ENCODE measurements at places on chromosomes 6 and 20.

DNA sequence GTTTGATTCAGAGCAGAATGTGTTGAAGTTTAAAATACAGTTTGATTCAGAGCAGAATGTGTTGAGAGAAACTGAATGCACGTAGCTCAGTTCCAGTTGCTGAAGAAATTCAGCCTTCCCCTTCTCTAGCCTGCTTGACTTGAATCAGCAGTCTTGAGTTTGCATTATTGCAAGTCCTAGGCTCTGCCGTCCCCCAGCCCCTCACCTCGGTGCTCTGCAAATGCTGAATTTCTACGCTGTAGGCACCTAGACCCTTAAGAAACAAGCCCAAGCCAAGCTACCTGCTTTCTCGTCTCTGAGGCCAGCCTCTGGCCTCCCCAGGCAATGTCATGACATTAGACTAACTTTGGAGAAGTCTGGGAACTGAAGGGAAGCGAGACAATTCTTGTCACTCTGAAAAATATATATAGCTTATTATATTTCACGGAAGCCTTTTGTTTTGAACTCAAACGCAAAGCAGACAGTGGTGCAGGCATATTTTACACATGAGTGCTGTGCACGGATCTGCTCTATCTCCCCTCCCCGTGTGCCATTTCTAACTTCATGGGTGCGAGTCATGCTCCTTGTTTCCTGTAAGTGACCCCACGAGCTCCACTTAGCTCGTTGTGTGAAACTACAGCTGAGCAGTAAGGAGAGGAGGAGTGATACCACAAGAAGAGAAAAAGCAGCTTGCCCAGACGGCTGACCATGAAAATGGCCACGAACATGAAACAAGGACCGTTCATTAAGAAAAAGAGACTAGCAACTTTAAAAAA, 71.4 kb upstream of the DUSP22 start:
- peaks cover 75% of the 10 kb centered on the region for H3K4me1 ChIP-seq
- DNase-seq = no peak
- no peak overlapping the region for H3K4me3 ChIP-seq
- H3K27ac ChIP-seq = peak overlapping the region; percentile 83
- peaks cover 3% of the 10 kb centered on the region for H3K36me3 ChIP-seq
- H3K27me3 ChIP-seq = peaks cover 6% of the 10 kb centered on the region

GRCh38 chr6:109050447-109051102, 44.1 kb downstream of the SESN1 start:
- no peaks in the 10 kb centered on the region for H3K27me3 ChIP-seq
- no peak for DNase-seq
- H3K36me3 ChIP-seq = no peaks in the 10 kb centered on the region
- no peak overlapping the region for H3K27ac ChIP-seq

DNA sequence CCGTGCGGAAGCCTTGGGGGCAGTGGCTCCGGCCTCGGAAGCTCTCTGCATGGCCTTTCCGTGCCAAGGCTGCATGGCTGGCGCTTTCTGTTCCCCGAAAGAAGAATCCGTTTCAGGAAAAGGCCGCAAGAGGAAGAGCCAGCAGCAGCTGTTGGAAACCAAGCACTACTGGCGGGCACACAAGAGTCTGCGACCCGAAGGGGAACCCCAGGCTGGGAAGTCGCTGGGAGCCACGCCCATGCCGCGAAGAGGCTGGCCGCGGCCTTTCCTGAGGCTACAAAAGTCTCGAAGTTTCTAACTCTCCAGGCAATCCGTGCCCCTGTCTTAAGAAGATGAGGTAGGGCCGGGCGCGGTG, at the start of gene CGAS:
Gene CGAS (minus strand): TSS at position 191 of the 355 bp plus-strand sequence. CDS start 116 bp downstream, at position 75.
- H3K4me1 ChIP-seq = peaks cover 62% of the 10 kb centered on the region
- H3K36me3 ChIP-seq = peaks cover 27% of the 10 kb centered on the region
- peak within 1 kb of the TSS; percentile 88 for H3K27ac ChIP-seq
- H3K27me3 ChIP-seq = no peaks in the 10 kb centered on the region

DNA sequence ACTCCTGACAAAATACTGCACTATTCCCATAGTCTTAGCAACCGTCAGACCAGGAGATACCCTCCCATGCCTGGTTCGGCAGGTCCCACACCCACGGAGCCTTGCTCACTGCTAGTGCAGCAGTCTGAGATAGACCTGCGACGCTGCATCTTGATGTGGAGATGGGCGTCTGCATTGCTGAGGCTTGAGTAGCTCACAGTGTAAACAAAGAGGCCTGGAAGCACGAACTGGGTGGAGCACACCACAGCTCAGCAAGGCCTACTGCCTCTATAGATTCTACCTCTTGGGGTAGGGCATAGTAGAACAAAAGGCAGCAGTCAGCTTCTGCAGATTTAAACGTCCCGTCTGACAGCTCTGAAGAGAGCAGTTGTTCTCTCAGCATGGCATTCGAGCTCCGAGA, 25.4 kb downstream of the TMEM244 start:
- no peak overlapping the region for H3K27ac ChIP-seq
- H3K4me3 ChIP-seq = no peak overlapping the region
- no peaks in the 10 kb centered on the region for H3K27me3 ChIP-seq
- DNase-seq = no peak
- H3K4me1 ChIP-seq = no peaks in the 10 kb centered on the region

- H3K27me3 ChIP-seq = peaks cover 25% of the 10 kb centered on the region
- H3K36me3 ChIP-seq = no peaks in the 10 kb centered on the region
- no peak overlapping the region for H3K27ac ChIP-seq
- DNase-seq = no peak
- H3K4me1 ChIP-seq = no peaks in the 10 kb centered on the region
Measured at GRCh38 chr6:775863-776262, 82.9 kb upstream of the EXOC2 start.

GRCh38 chr20:36377348-36378326, 71.5 kb downstream of the DLGAP4 start:
- H3K27ac ChIP-seq = no peak overlapping the region
- no peaks in the 10 kb centered on the region for H3K36me3 ChIP-seq
- H3K4me1 ChIP-seq = no peaks in the 10 kb centered on the region
- H3K27me3 ChIP-seq = peaks cover 36% of the 10 kb centered on the region
- DNase-seq = no peak
- H3K4me3 ChIP-seq = no peak overlapping the region
